ENCODE measurements at places on chromosomes 3 and 15.

DNA sequence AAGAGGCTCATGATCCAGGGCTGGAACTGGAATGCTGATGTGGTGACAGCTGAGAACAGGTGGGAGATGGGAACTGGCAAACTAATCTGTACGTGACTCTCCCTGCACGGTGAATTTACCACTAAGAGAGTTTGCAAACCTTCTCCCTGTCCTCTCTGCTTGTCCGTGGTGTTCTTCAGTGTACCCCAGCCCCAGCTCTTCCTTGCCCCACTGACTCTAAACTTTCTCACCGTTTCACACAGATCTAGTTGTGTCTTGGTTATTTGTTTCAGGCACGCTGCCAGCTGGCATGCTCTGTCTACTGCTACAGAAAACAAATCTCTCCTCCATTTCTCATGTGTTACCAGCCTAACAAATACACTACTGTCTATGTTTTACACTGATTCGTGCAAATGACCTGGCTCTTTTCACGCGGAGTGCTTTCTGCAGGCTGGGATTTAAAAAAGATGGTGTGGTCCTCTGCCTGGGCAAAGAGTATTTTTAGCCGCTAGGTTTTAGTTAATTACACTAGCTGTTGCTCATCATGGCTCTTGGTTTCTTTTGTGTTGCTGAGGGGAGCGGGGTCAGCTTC lies 192.7 kb upstream of the LRIG1 start:
- no peak for DNase-seq

GRCh38 chr3:126261037-126261436 lies 80.7 kb upstream of the ALDH1L1 start:
- peak; percentile 84 for DNase-seq

DNA sequence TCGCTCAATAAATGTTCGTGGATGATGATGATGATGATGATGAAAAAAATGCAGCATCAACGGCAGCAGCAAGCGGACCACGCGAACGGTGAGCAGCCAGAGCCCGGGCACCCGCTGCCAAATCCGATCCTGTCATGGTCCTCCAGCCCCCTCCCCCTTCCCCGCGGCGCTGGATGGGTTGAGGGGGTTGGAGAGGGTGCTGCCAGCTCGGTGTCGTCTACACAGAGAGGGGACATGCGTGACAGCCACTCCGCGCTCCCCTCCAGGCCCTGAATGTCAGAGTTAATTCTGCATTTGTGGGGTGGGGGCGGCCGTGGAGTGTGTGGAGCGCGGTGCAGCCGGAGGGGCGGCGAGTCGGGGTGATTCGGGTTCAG lies 722 bp downstream of the CACNA1D start:
- no peak for DNase-seq

DNA sequence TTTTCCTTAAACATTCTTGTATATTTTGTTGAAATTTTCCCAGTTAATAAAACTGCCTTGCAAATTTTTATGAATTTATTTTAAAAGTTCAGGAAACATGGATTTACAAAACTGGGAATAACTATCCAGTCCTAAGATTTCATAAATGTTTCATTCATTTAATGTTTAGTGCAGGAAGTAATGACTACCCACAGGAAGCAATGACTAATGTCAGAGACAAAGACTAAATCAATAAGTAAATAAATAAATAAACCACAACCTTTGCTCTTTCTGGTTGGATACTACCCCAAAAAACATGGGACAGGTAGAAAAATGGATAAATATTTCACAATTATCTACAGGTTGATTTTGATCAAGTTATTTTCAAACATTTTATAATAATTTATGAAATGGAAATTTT lies 48.8 kb upstream of the TMCO5A start:
- no peak for DNase-seq

- DNase-seq: no peak
Measured at GRCh38 chr3:143770391-143770790, 77.9 kb downstream of the SLC9A9 start.

DNA sequence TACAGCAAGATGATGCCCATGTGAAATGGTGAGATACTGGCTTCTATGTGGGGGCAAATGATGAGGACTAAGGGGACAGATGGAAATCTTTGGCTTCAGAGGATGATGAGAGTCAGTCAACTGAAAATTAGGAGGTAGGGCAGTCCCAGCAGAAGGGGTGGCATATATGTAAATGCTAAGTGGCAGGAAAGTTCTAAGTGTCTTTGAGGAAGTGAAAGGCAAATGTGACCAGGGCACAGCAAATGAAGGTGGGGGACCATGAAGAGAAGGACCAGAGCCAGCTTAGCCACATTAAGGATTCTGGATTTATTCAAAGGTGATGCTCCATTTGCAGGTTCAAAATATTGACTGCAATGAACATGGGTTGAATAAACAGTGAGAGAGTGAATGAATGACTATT lies 29.2 kb upstream of the LIMD1 start:
- no peak for DNase-seq

GRCh38 chr3:173702561-173702960 lies 305.0 kb downstream of the NLGN1 start:
- DNase-seq: no peak

DNA sequence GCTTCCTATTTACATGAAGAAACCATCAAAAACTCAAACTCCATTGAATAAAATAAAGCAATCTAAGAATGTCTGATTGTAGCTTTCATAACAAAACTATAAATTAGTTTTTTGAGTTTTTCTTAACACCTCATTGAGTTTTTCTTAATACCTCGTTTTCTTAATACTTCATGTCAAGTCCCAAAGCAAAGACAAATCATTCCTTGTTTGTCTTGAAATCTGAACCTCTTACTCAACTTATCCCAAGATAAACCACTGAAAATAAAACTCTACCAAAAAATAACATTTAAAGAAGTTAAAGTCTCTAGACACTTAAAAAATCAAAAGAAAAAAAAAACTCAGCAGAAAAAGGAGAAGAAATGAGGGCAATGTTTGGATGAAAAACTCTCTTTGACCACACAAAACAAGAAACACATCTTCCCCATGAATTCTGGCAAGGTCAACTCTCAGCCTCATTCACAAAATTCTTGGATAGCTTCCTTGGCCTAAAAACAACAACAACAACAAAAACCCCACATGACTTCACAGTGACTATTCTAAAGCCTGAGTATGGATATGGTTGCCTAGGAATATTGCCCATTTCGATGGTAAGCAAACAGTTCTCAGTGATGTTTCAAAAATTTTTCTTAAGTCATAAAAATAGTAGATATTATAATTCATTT lies 38.2 kb downstream of the TMCC1 start:
- DNase-seq: no peak

- DNase-seq: no peak
Measured at GRCh38 chr3:63309768-63310167, 31.7 kb downstream of the SYNPR start.

GRCh38 chr3:179260949-179261765 lies 10.2 kb upstream of the KCNMB3 start:
- DNase-seq: peak; percentile 83

DNA sequence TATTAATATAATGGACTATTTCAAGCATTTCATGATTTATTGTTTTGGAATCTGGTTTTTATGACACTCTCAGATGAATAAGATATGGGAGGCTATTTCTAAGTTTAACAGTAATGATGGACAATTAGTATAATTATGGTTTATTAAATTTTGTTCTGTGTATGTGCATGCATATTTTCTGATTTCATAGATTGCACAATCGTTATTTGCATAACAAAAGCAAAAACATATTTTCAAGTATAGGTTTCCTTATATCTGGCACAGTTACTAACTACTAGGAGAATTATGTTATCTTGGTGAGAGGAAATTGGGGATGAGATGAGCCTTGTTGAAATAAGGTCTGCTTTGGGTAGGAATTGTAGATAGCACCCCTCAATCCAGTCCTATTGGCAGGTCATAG lies 413.1 kb downstream of the MCTP2 start:
- DNase-seq: no peak

- DNase-seq: no peak
Measured at GRCh38 chr3:11636394-11636770, 7.3 kb downstream of the VGLL4 start.

- no peak for DNase-seq
Measured at GRCh38 chr3:141643796-141644195, 94.3 kb upstream of the RNF7 start.

GRCh38 chr15:68192804-68193486 lies 12.2 kb downstream of the CALML4 start:
- no peak for DNase-seq
